ENCODE measurements at places on chromosomes 5 and 9.

DNA sequence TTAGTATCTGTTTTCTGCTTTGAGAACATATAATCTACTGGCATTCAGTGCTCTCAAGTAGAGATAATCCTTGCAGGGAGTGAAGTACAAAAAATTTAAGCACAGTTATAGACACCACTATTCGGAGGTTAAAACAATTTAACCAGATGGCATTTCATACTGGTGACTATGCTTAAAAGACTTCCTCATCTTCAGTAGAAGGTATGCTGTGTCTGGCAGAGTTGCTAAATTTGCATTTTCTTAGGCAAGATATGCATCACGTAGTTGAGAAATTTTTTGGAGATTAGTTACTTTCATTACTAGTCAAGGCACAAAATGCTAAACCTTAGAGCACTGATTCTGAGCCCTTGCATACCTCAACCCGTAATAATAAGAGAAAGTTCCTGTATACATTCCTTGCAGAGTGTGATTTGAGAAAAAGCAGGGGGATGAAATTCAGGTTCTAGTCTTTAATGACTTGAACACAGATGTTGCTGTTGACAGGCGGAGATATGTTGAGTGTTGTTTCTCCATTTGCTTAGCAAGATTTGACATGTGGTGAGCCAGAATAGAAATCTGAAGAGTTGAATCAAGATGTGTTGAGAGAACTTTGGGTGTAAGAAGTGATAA is 70.8 kb upstream of the STARD4 start:
- no peak for DNase-seq

- no peak for DNase-seq
Observed at GRCh38 chr9:216866-217265, 2.2 kb downstream of the DOCK8 start.

DNA sequence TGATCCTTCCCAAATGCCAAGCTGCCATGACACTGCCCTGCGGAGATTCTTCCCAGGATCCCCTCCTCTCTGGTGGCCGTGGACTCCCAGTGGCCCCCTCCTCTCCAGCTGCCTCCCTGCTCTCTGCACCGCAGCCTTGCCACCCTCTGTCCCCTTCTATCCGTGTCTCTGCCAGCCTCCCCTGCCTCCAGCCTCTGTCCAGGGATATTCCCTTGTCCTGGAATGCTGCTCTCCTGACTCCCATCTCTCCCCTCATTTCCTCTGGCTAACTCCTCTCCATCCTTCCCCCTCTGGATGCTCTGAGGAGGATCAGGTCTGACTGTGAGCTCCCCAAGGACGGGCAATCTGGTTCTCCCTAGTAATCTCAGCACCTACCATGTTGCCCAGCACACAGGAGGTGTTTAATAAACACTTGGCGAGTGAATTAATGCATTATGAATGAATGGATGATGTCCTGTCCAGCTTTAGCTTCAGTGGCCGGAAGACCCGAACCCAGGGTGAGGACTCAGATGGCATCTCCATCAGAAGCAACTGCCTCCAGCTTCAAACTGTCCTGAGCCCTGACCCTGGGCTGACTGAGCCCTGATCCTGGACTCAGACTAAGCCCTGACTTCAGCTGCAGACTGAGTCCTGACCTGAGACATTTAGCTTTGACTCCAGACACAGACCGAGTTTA is 7.5 kb upstream of the CRB2 start:
- no peak for DNase-seq

GRCh38 chr9:95092262-95093072 is 225.0 kb downstream of the FANCC start:
- no peak for DNase-seq

GRCh38 chr9:135281151-135281550 is 193.7 kb downstream of the OLFM1 start:
- DNase-seq, result no peak

Measured in Kasumi-1 (cell line).